ENCODE measurements at places on chromosomes 16 and 17.

DNA sequence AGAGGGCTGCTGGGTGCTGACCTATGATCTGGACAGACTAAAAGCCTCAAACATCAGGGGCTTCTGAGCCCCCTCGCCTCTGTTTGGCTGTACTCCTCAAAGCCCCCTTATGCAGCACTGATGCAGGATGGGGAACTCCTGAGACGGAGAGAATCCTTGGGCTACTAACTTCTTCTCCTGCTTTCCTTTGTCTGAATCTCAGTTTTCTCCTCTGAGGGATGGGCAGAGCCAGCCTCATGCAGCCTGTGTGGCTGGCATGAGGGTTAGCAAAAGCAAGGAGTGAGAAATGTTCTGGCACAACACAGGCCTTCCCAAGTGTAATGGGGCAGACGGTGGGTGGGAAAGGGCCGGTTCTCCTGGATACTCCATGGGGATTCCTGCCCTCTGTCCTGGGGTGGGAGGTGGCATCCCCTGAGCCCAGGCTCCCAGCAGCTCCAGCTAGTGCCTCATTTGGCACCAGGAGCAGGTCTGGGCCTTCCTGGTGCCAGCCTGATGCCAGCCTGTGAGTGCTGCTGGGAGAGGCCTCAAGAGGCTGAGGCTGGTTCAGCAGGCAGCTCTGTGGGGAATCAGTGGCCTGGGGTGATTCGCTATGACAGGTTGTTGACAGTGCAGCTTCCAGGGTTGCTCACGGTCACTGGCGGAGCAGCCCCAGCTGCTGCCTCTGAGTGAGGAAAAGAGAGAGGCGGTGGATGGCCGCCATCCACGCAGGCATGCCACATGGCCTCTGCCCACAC lies 4.0 kb upstream of the BRD7 start:
- no peak for DNase-seq

DNA sequence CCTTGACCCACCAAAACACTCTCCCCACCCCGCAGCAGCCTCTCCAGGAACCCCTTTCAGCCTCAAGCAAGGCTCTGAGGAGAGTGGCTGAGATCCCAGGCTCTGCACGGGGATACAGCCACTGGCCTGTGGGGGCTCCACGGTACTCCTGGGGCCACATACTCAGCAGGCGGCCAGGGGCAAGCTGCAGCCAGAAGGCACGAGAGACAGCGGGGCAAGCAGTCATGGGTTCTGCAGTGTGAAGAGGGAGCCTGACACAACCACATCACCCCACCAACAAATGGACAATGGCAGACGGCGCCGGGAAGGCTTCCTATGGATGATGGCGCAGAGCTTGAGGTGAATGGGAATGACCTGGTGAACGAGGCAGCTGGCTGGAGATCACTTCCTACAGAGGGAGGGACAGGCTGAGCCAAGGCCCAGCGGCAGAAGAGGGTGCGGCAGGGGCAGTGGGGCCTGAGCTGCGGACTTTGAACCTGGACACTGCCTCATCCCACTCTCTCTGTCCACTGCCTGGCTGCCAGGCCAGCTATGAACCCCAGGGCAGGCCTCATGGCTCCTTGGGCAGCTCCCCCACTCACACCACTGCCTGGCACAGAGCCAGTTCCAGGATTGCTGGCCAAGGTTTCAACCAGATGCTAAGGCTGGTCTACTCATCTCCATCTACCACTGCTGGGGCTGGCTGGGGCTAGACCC lies 10.8 kb upstream of the BCAR1 start:
- DNase-seq: no peak

DNA sequence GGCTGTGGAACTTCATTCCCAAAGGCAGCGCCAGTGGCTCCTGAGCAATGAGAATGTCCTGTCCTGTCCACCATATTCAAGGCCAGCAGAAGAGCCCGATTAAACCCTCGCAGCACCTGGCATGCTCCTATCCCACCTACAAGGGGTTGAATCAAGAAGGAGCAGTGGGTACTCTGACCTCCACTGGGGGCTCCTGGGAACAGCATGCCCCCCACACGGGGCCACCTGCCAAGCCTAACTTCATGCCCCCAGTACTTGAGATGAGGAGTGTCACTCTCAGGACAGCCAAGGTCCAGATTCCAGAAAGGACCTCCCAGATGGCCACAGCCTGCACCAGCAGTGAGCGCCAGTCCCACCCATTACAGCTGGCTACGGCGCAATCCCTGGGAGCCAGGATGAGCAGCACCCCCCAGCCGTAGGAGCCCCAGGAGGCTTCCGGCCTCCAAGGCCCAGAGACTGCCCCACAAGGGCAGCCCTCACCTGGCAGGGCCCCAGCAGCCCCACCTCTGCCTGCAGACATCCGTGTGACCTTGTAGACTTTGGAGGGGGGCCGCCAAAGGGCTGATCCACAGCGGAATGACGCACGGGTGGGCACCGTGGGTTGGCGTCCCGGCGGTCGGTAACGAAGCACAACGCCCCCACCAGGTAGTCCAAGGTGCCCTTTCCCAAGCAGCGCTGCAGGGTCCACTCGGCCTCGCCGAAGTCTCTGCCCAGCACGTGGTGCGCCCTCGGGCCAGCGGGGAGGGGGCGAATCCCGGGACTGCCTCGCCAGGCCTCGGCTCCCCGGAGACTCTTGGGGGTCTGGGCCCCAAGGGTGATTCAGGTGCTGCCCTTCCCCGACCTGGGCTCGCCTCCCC lies 1.0 kb upstream of the MPDU1 start:
- DNase-seq: no peak

DNA sequence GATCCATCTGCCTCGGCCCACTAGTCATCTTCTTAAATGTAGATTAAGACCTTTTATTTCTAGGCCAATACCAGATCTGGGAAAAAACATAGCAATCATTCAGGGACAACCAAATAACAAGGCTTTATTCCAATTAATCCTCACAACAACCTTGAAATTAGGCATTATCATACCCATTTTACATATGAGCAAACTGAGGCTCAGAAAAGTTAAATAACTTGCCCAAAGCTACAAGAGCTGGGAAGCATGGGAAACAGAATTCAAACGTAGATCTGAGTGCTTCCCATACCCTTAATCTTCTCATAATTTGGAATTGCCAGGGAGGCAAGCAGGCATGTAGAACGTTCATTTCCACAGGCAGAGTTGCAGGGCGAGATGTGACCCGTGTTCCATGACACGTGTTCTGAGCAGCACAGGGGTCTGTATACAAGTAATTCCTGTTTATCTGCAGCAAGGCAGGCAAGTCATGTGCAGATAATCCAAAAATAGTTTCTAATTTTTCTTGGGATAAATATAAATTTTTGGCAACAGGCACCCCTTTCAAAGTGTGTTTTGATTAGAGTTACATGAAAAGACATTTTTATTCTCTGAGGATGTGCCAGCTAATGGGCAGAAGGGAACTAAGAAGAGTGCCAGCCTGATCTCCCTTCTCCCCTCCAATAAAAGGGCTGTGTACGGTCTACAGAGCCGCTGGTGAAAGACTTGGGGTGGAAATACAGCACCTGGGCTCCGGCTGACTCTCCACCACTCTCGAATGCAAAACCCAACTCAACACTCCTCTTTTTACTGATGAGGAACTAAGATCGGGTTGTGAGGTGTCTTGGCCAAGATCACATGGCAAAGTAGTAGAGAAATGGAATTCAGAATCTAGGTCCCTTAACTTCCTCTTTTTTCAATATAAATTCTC lies 27.7 kb upstream of the MYOCD start:
- DNase-seq: no peak

- DNase-seq: no peak
Observed at GRCh38 chr17:50352072-50352692, 6.3 kb downstream of the XYLT2 start.

DNA sequence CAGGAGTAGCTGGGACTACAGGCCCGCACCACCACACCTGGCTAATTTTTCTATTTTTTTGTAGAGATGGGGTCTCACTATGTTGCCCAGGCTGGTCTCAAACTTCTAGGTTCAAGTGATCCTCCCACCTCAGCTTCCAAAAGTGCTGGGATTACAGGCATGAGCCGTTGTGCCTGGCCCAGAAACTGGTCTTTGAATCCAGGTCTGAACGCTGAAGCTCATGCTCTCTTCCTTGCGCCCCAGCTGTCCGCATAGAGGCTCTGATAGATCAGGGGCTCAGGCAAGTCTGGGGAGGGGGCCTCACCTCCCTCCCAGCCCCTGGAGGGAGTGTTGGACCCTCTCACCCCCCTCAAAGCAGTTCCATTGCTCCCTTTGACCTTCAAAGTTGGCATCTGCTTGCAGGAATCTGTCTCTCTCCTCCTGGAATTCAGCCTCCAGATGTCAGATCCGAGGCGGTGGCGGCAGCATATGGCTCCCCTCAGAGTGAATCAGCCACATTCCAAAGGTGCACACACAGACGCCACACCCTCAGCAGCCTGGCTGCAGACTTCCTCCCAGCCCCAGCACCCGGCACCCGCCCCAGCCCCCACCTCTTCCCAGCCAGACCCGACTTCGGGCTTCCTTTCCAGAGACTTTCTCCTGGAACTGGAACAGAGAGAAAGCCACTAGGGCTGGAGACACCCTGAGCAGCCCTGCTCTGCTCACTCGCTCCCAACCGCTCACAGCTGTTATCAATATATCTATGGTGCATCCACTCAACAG lies 16.9 kb upstream of the GLIS2 start:
- DNase-seq: no peak

- no peak for DNase-seq
Observed at GRCh38 chr16:73232555-73233328, 184.8 kb upstream of the ZFHX3 start.

GRCh38 chr16:85673529-85674417 lies 15.0 kb downstream of the GINS2 start:
- DNase-seq: no peak

- no peak for DNase-seq
Observed at GRCh38 chr17:78806451-78806850, 24.4 kb upstream of the CYTH1 start.

GRCh38 chr16:30786936-30787612 lies at the start of gene ZNF629:
ZNF629 (minus strand) TSS chr16:30787205; CDS start chr16:30784482, 2,723 bp downstream.
- peak; percentile 44 for DNase-seq

DNA sequence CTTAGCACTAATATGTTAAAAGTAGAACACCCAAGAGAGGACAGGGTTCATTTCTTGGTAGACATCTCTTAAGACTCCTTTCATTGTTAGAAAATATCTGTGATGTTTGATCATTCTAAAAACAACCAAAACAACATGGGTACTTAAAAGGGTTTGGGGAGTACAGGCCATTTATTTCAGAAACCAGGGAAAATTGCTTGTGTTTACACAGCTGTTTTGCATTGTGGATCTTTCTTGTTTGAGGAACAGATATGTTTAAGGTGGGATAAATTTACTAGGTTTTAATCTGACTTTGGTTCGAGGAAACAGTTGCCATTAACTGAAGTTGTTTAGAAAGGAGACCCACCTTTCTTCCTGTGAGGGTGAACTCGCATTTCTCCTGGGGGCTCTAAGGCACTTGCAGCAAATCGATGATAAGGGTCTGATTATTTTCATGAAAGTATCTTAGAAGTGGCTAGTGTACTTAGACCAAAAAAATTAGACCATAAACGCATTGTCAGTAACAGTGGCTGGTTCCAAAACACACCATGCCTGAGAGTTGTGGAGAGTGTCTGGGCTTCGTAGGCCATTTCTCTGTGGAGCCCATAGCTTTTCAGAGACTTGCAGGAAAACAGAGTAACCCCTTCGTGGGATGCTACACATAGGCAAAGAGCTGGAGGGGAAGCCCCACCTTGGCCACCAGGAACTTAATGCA lies 17.6 kb downstream of the CLUAP1 start:
- DNase-seq: no peak

DNA sequence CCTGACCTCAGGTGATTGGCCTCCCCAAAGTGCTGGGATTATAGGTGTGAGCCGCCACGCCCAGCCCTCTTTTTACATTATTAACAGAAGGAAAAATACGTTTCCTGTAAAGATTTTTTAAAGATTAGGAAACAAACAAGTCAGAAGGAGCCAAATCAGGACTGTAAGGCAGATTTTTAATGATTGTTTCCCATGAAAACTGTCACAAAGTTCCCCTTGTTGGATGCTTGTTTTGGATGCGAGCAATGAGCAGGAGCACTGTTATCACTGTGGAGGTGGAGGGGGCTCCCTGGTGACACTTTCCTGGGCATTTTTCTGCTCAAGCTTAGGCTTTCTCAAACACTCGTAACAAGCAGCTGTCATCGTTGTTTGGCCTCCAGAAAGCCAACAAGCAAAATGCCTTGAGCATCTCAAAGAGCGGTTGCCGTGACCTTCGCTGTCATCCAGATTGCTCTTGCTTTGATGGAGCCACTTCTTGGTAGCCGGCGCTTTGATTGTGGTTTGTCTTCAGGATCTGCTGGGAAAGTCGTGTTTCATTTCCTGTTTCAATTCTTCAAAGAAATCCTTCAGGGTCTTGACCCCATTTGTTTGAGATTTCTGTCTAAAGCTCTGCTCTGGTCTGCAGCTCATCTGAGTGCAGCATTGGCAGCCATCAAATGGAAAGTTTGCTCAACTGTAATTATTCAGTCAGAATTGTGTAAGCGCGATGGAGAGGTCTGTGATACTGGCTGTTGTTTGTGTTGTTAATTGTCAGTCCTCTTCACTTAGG lies 128.7 kb downstream of the RPTOR start:
- DNase-seq: no peak

Data from CMK (cell line).